ENCODE measurements at places on chromosomes 11 and 22. TPM values are rescaled to one million over a fixed set of nuclear protein-coding genes. Genes with fewer than 3 reads are reported as not detected.

Gene OR8D1
- total RNA-seq, result not detected

GRCh38 chr11:34074391-34074790 is 22.9 kb downstream of the CAPRIN1 start:
- no peaks in the 10 kb centered on the region for H3K27me3 ChIP-seq
- peak overlapping the region; percentile 14 for H3K27ac ChIP-seq
- peaks cover 6% of the 10 kb centered on the region for H3K4me1 ChIP-seq
- H3K4me3 ChIP-seq, result no peak overlapping the region
- no peak for DNase-seq

DNA sequence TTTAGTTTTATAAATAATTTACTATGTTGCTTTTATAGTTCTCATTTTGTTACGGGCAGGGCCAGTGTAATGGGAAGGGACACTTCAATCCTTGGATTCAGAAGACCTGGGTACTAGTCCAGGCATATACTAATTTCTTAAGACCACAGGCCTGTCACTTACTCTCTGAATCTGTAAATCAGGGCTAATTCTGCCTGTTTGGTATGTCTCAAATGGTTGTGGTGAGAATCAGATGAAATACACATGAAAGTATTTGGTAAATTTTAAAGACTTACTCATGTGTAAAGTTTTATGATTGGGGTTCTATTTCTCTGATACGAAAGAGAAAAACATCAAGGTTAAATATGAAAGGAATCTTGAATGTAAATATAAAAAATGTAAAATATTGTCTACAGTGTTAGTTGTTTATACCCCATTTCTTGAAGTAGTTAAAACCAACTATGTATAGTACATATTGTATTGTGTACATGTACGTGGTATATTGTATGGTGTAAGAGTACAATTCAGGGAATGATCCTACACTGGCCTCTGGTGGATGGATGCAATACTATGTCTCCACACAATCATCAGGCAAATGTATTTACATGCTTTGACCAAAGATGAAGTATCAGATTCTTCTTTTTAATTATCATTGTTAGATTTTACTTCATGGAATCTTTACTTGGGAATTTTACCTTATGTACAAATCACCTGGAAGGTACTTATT is 24.5 kb upstream of the RAG2 start:
- no peaks in the 10 kb centered on the region for H3K27me3 ChIP-seq
- no peaks in the 10 kb centered on the region for H3K36me3 ChIP-seq
- DNase-seq, result no peak
- H3K27ac ChIP-seq, result no peak overlapping the region

- no peaks in the 10 kb centered on the region for H3K4me1 ChIP-seq
- no peak overlapping the region for H3K4me3 ChIP-seq
- H3K36me3 ChIP-seq, result no peaks in the 10 kb centered on the region
- H3K27me3 ChIP-seq, result no peaks in the 10 kb centered on the region
- no peak for DNase-seq
Observed at GRCh38 chr22:47304854-47305253, 542.4 kb downstream of the TBC1D22A start.

DNA sequence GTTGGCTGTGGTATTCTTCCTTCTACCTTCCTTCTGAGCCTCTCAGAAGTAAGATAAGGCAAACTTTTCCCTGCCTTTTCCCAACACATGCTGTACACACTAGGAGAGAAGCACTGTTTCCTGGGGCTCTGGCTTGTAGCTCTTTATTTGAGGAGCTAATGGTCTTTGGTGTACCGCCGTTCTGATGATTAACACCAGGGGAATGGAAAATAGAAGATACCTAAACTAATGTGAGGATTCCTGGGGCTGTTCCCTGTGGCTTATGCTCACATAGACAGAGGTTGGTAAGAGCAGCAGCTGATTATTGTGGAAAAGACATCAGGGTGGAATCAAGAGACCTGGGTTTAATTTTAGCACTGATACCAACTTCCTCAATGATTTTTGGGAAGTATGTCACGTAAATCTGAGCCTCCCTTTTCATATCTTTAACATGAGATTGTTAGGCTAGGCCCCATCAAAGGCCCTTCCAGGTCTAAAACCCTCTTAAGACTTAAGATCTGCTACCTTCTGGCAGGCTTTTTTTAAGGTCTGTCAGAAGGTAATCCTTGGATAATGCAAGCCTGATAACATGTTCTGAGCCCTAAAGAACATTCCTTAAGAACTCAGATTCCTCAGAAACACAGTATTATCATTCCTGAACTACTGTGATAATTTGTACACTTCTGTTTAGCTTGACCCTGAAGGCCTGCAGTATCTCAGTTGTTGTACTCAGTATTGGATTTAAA is 24.8 kb upstream of the RCE1 start:
- no peak overlapping the region for H3K4me3 ChIP-seq
- peaks cover 6% of the 10 kb centered on the region for H3K4me1 ChIP-seq
- no peak overlapping the region for H3K27ac ChIP-seq
- peaks cover 2% of the 10 kb centered on the region for H3K36me3 ChIP-seq
- no peak for DNase-seq

Gene HBG1
- total RNA-seq, result not detected

DNA sequence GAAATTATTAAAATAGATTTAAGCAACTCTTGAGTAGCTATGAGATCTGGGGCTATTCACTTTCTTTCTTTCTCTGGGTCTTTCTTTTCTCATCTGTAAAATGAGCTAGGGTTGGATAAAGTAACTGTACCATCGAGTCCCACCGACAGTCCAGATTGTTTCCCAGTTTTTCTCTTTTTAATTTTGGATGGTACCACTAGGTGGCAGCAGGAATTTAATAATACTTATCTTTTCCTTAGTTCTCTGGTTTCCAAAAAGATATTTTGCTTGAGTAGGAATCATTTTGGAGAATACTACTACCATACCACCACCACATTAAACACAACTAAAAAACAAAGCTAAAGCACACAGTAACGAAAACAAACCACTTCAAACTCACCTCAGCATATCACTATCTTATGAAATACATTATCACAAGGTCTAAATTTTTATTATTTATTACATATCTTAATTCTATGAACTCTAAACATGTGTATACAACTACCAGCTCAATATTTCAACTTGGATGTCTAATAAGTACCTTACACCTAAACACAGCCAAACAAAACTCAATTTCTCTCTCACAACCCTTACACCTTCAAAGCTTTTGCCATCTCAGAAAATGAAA is 584.0 kb downstream of the KCNA4 start:
- no peak overlapping the region for H3K27ac ChIP-seq
- peaks cover 6% of the 10 kb centered on the region for H3K4me1 ChIP-seq
- no peak for DNase-seq
- H3K27me3 ChIP-seq, result peaks cover 8% of the 10 kb centered on the region
- no peak overlapping the region for H3K4me3 ChIP-seq

DNA sequence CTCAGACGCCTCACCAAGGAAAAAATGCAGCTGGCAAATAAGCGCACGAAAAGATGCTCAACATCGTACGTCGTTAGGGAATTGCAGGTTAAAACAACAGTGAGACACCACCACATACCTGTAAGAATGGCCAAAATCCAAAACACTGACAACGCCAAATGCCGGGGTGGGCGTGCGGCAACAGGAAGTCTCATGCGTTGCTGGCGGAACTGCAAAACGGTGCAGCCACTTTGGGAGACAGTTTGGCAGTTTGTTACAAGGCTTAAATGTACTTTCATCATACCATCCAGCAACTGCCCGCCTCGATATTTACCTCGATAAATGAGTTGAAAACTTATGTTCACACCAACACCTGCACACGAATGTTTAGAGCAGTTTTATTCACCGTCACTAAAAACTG is 7.5 kb upstream of the CTSD start:
- H3K27me3 ChIP-seq, result peaks cover 5% of the 10 kb centered on the region
- no peak for DNase-seq
- no peaks in the 10 kb centered on the region for H3K36me3 ChIP-seq

- no peak overlapping the region for H3K27ac ChIP-seq
- no peaks in the 10 kb centered on the region for H3K27me3 ChIP-seq
- H3K4me3 ChIP-seq, result no peak overlapping the region
- H3K36me3 ChIP-seq, result no peaks in the 10 kb centered on the region
Observed at GRCh38 chr11:95373241-95373640, 142.2 kb upstream of the SESN3 start.

Gene CTSW
- not detected for total RNA-seq

- H3K4me1 ChIP-seq, result peaks cover 26% of the 10 kb centered on the region
- H3K27me3 ChIP-seq, result no peaks in the 10 kb centered on the region
- H3K4me3 ChIP-seq, result no peak overlapping the region
Observed at GRCh38 chr11:102761646-102762238, 18.7 kb downstream of the MMP10 start.

- peak; percentile 76 for DNase-seq
- no peaks in the 10 kb centered on the region for H3K36me3 ChIP-seq
- peaks cover 24% of the 10 kb centered on the region for H3K4me1 ChIP-seq
Observed at GRCh38 chr11:14357881-14358728, 878 bp downstream of the RRAS2 start.

DNA sequence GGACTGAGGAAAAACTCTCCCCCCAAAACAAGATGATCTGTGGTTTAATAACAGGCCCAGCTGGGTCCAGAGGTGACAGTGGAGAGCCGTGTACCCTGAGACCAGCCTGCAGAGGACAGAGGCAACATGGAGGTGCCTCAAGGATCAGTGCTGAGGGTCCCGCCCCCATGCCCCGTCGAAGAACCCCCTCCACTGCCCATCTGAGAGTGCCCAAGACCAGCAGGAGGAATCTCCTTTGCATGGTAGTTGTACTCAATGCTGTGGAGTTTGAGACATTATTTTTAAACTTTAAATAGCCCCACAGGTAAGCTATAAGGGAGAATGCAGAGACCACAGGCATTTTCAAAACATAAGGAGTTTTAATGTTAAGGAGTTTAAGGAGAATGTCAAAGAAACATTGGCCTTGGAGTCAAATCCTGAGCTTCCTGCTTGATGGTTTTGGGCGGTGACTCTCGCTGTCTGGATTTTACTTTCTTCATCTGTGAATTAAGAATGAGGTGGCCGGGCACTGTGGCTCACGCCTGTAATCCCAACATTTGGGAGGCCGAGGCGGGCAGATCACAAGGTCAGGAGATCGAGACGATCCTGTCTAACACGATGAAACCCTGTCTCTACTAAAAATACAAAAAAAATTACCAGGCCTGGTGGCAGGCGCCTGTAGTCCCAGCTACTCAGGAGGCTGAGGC is 6.8 kb downstream of the APOL1 start:
- H3K4me3 ChIP-seq, result peak overlapping the region; percentile 35
- peak overlapping the region; percentile 95 for H3K27ac ChIP-seq
- no peaks in the 10 kb centered on the region for H3K36me3 ChIP-seq
- peaks cover 2% of the 10 kb centered on the region for H3K27me3 ChIP-seq
- no peak for DNase-seq

- H3K4me1 ChIP-seq, result peaks cover 13% of the 10 kb centered on the region
- no peak overlapping the region for H3K4me3 ChIP-seq
- H3K27me3 ChIP-seq, result no peaks in the 10 kb centered on the region
Observed at GRCh38 chr11:118870396-118871343, 13.0 kb upstream of the CXCR5 start.

Gene FOSL1
- 3.1 TPM for total RNA-seq

DNA sequence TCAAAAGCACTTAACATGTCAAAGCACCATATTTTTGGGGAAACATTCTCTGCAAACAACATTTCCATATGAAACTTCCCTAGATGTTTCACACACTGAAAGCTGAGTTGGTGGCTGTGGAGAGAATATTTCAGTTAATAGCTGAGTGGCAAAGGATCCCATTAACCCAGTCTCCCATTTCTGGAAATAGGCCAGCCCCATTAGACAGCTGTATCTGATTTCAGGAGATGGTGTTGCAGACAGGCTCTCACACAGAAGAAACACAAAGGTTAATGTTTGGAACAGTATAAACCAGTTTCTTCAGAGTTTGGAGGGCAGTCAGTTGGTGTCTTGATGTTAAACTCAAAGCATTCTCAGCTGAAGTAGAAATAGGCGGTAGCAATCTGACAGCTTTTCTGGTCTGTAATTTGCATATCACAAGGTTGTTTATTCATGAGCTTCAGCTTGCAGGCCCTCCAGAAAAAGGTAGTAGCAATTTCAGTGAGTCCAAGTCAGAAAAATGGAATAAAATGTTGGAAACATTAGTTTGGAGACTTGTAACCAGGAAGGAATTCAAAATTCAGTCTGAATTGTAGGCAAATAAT is 15.5 kb upstream of the ZBTB44 start:
- DNase-seq, result no peak
- no peak overlapping the region for H3K4me3 ChIP-seq
- H3K27ac ChIP-seq, result no peak overlapping the region
- H3K4me1 ChIP-seq, result no peaks in the 10 kb centered on the region
- peaks cover 3% of the 10 kb centered on the region for H3K36me3 ChIP-seq

GRCh38 chr11:100562128-100562527 is 125.0 kb upstream of the ARHGAP42 start:
- peaks cover 2% of the 10 kb centered on the region for H3K36me3 ChIP-seq
- H3K27ac ChIP-seq, result peak overlapping the region; percentile 75
- H3K27me3 ChIP-seq, result no peaks in the 10 kb centered on the region
- DNase-seq, result no peak

Gene BTG4
- not detected for total RNA-seq

GRCh38 chr22:31637447-31637890 is 24.5 kb downstream of the PISD start:
- no peak overlapping the region for H3K27ac ChIP-seq
- H3K27me3 ChIP-seq, result no peaks in the 10 kb centered on the region
- peaks cover 6% of the 10 kb centered on the region for H3K36me3 ChIP-seq
- peaks cover 2% of the 10 kb centered on the region for H3K4me1 ChIP-seq
- H3K4me3 ChIP-seq, result no peak overlapping the region

Gene PARVG
- 0.53 TPM for total RNA-seq

Gene MUC5AC
- total RNA-seq, result not detected

- H3K36me3 ChIP-seq, result no peaks in the 10 kb centered on the region
- no peak overlapping the region for H3K27ac ChIP-seq
- peaks cover 18% of the 10 kb centered on the region for H3K4me1 ChIP-seq
- DNase-seq, result no peak
Observed at GRCh38 chr11:60867871-60868681, 734 bp downstream of the ZP1 start.

Gene GGTLC3
- total RNA-seq, result not detected

DNA sequence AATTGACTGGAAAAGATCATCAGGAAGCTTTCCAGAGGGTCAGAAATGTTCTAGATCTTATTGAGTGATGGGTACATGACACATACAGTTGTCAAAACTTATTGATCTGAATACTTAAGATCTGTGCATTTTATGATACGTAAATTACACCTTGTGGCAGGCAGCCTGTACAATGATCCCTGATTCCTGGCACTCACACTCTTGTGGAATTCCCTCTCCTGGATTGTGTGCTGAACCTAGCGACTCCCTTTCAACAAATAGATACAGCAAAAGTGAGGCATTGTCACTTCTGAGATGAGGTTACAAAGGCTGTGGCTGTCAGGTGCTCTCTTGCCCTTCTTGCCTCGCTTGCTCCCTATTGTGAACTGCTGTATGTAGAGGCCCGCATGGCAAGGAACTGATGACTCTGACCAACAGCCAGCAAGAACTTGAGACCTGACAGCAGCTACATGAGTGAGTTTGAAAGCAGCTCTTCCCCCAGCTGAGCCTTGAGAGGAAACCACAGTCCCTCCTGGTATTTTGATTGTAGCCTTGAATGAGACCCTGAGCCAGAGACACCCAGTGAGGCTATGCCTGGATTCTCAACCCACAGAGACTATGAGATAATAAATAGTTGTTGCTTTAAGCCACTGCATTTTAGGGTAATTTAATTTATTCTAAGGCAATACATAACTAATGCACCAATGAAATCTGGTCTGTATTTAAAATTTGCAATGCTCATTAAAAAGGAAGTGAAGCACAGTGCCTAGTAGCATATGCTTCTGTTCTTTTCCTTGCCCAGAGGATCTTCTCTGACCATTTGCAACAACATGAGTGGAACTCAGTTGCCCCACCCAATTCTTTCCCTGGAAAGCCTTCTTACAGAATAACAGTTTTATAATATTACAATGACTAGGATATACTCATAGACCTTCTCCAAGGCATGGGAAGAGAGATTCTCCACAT is 60.5 kb upstream of the IZUMO1R start:
- H3K36me3 ChIP-seq, result no peaks in the 10 kb centered on the region
- no peak overlapping the region for H3K27ac ChIP-seq
- DNase-seq, result no peak
- no peaks in the 10 kb centered on the region for H3K27me3 ChIP-seq
- H3K4me3 ChIP-seq, result no peak overlapping the region
